ENCODE measurements at places on chromosomes 2 and 18.
A peak's percentile ranks its signal among the peaks of the same experiment; 100 is the strongest.

DNA sequence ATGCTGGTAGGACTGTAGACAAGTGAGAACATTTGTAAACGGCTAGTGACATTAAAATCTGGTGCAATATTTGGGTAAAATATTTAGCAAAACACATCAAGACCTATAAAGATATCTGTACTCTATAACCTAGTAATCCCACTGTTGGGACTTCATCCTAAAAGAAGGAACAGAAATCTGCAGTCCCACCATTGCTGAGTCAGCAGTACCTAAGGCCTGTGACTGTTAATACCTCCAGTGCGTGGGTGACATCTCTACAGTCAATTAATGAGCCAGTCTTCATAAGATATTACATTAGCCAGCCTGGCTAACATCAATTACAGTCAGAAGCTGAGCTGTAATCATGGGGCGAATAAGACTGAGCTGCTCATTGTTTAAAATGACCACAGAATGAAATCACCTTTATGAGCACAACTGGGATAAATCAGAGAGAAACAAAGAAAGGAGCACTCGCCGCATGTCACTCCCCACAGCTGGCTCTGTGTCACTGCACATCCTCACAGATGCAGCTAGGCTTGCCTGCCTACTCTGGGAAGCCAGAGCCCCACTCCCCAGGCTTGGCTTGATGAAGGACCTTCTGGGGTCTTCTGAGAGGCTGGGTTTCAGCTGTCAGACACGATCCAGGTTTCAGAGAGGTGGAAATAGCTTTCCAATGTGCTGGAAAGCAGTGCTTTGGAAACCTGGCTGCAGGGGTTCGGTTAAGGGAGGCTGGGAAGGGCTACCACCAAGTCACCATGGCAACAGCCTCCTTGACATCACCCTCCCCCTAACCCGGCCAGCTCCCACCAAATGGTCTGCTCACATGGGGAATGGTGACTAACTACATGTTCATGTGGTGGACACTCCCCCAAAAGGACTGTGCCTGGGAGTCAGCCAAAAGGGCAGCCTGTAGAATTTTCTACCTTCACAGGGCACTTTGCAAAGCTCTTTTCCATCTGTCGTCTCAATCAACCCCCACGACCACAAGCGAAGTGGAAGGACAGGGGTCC lies 145.0 kb downstream of the ZBTB7C start:
- no peak for DNase-seq

DNA sequence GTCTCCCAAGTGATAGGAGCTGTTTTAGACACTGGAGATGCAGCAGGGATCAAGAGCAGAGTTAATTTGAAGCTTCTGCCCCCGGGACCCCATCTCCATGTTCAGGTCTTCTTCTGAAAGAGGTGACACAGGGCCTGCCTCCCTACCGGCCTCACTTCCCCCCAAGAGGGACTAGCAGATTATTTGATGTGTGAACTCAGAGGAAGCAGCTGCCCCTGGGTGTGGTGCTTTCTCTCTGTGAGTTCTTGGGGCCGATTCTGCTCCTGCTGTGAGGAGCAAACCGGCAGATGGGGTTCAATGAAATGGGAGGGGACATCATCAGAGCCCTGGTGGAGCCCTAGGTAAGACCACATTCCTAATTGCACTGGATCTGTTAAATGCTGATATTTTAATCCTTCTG lies 193.4 kb downstream of the FBXO15 start:
- no peak for DNase-seq

- no peak for DNase-seq
These were observed 18.4 kb downstream of the UPP2 start for GRCh38 chr2:158120102-158120501.

DNA sequence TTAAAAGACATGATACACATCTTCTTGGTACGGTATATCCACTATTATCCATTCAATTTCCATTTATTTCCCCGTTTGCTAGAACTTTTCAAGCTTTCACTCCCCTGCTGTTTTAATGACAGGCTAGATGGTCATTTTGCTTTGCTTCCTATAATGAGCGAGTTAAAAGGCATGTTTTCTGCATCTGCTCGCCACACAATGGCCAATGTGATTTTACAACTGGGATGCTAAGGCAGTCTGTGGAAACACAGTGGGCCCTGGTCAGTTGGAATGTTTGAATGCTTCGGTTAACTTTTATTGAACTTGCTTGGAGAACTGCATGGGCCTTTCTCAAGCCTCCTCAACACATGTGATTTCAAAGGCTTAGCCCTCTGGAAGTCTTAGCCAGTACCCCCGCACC lies 48.4 kb upstream of the TNP1 start:
- DNase-seq, result no peak

- no peak for DNase-seq
These were observed 99.7 kb upstream of the RFX8 start for GRCh38 chr2:101574622-101575021.

DNA sequence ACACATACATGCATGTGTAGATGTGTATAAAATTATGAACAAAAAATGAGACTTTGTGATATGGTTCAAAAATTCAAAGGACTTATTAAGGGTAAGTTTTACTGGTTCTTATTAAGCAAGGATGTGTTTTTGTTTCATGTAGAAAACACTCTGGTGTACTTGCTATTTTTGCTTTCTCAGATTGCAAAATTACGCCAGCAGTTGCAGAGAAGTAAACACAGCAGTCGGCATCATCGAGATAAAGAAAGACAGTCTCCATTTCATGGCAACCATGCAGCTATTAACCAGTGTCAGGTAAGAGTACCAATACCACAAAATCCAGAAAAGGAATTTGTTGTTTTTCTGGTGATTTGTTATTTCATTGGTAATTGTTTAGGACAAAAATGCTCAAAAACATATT lies 91.3 kb downstream of the FAM117B start:
- DNase-seq, result no peak

- no peak for DNase-seq
These were observed 73.7 kb downstream of the POLE4 start for GRCh38 chr2:75031906-75032803.

- DNase-seq, result peak; percentile 52
These were observed 22.1 kb upstream of the SERTAD2 start for GRCh38 chr2:64675860-64676259.

DNA sequence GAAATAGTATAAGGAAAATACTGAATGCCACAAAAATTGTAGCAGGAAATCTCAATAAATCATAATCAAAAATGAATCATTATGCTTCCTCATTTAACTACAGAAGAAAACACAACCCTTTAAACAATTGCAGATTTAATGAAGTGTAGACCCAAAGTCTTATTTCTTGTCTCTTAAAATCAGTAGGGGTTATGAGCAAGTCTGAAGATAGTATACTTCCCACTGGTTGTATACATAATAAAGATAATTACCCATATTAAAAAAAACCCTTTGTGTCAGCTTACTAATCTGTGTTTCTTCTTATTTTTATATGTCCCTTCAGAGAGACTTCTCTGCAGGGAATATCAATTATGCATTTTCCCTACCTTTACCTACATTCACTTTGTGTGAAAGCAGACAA lies 504.7 kb downstream of the ERBB4 start:
- no peak for DNase-seq

DNA sequence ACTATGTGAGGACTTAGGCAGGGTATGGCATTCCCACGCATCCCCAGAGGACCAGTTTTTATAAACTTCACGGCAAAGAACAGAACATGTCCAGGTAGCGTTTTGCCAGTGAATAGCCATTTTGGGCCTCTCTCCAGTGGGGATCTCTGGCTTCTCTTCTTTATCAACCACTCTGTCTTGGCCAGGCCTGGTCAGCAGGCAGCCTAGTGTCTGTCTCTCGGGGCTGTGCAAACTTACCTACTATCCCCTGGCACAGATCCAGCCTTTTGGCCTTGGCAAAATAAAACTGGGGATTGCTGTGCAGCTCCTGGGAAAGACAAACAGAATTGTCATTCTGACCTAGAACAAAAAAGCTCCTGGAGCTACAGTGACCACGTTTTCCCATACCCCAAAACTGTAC lies 14.5 kb downstream of the CAPN14 start:
- DNase-seq, result no peak

DNA sequence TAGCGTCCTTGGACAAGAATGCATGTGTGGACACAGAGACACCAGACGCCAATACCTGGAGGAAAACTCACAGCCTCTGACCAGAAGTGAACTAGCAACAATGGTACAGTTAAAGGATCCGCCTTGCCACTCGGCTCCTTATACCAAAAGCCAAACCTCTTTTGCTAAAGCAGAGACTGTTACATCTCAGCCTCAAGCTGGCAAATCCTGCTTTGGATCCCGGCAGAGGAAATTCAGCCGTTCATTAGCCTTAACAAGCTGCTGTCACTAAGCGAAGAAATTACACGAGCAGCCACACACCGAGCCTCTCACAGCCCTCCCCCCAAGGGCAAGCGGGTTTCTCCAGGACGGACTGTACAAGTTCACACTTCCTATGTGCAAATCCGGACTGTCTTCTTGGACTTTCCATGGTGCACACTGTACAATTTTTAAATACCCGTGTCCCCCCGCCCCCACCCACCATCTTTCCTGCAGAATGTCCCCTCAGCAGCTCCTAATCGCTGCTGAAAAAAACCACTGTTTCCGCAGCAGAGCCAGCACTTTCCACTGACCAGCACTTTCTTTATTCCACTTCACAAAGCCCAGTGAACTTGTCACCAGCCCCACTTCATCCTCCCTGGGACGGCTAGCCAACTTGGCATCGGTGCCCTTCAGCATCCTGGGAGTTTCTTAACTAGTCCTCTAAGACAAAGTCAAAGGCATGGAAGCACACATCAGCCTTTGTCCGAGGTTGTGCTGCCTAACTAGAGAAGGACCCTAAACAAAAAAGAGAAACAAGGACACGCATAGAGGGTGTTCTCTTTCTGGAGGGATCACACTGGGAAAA lies 1.5 kb downstream of the KLF7 start:
- peak; percentile 48 for DNase-seq

Data from IMR-90 (cell line).